ENCODE measurements at places on chromosomes 2 and 18.
A peak's percentile ranks its signal among the peaks of the same experiment; 100 is the strongest.

GRCh38 chr18:8625461-8626092, 16.3 kb downstream of the RAB12 start:
- peak; percentile 75 for DNase-seq

GRCh38 chr18:74610051-74610615, 12.5 kb downstream of the ZNF407 start:
- DNase-seq = no peak

DNA sequence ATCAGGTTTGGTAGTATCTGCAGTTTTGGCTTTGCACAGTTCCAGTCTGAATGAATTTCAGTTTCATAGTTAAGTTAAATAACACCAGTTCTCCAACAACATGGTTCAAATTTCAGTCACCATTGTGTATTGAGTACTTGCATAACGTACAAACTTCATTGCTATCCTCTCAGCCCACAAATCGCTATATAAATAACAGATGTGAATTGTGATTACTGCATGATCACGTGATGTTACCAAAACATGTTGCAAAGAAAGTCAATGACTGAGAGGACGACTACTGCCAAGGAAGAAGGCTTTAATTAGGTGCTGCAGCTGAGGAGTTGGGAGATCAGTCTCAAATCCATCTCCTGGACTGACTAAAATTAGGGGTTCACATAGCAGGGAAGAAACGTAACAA, 48.2 kb downstream of the COL4A4 start:
- peak; percentile 47 for DNase-seq

DNA sequence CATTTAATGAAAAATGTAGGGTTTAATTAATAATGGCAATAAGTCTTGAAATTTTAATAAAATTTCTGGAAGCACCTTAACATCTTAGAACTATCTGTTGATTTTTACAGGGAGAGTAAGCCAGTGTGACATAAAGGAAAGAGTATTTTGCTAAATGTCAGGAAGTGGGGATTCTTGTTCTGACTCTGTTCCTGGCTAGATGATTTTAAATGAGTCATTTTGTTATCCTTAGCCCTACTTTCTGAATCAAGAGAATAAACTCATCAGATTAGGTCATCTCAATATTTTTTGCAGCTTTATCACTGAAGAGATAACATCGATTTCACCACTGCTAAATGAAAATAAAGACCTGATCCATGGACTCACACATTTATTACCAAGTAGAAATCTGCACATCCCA, 377.5 kb upstream of the CYRIA start:
- DNase-seq = no peak

DNA sequence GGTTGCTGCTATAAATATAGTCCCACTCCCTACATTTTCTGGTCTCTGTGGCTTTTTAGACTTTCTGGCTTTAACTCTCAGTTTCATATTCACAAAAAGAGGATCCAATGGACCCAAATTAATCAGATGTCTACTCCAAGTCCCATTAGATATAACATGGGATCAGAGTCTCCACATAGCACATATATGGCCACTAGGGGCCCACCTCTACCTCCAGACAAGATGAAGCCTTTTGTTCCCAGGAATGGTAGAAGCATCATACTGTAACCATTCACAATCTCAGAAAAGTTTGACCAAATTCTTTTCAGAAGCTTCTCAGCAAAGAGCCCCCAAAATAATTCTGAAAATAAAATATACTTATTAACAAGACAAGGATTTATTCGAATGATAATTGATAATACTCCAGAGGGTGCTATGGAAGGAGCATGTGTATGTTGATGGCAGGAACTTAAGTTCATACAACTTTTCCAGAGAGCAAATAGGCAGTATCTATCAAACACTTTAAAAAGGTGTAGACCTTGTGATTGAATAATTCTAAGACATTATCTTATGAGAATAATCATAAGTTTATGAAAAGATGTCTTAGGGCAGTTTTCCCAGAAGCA, 382.3 kb upstream of the CRIM1 start:
- no peak for DNase-seq
